ENCODE measurements at places on chromosomes 12 and 14.

DNA sequence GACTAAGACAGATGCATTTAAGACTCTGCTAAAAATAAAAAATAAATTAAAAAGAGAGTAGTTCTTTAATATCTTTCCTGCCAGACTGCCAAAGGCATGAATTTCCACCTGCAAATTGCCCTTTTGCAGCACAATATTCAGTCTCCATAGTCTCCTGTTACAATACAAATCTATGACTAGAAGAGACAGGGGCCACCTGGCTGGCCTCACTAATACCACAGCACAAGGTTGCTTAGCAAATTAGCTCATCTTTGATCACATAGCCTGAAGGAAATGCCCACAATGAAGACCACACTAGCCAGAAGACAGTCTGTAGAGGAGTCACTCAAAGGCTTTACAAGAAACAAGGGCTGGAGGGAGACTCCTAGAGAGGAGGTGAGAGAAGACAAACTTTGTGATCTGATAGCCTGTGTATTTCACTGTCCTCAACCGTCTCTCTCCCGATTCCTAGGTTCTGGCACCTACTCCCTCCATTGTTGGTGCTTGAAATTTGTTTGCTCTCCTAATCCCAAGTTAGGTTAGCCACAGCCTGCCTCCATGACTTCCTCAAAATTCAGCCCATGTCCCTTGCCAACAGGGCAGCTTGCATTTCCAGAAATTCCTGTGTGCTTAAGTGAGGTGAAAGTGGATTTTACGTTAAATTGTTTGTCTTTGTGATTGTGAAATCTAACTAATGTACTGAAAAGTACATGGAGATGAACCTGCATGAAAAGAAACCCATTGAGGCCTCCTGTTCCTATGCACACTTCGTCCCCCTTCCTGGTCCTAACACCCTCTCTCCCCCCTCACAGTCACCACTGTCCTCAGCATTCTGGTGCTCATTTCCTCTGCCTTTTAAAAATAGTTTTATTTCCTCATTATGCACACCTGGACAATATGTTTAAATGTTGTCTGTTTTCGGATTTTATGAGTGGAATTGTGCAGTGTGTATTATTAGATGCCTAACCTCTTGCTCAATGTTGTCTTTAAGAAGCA lies 88.7 kb upstream of the PLXNC1 start:
- DNase-seq: no peak

DNA sequence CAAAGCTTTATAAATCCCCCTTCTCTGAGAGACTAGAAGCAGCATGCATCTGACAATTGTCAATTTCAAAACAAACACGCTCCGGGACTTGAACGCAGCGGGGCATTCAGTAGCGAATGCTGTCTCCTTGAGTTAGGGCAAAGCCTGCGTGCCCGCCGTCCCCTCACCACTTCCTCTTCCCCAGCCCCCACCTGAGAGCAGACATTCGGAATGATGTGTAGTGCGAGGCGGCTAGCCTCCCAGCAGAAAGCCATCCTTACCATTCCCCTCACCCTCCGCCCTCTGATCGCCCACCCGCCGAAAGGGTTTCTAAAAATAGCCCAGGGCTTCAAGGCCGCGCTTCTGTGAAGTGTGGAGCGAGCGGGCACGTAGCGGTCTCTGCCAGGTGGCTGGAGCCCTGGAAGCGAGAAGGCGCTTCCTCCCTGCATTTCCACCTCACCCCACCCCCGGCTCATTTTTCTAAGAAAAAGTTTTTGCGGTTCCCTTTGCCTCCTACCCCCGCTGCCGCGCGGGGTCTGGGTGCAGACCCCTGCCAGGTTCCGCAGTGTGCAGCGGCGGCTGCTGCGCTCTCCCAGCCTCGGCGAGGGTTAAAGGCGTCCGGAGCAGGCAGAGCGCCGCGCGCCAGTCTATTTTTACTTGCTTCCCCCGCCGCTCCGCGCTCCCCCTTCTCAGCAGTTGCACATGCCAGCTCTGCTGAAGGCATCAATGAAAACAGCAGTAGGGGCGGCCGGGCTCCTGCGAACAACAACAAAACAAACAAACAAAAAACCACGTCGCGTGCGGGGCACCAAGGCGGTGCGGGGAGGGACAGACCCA lies 2.2 kb downstream of the PRMT8 start:
- DNase-seq: no peak

DNA sequence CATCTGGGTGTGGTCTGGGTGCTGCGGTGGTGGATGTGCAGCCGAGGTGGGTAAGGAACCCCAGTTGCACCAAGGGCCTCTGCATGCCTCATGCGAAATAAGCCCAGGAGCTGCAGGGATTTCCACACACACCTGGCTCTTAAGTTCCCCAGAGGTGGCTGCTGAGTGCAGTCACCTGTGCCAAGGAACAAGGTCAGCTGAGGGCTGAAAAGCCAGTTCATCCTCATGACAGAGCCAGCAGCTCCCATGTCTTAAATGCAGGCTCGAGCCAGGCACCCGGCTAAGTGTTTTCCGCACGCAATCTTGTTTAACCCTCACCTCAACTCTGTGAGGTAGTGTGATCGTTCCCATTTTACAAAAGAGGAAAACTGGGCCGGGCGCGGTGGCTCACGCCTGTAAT lies 9.7 kb downstream of the HVCN1 start:
- no peak for DNase-seq

GRCh38 chr14:96567289-96567899 lies 65.2 kb downstream of the PAPOLA start:
- DNase-seq: no peak

GRCh38 chr14:101733211-101733610 lies 28.3 kb upstream of the PPP2R5C start:
- no peak for DNase-seq

DNA sequence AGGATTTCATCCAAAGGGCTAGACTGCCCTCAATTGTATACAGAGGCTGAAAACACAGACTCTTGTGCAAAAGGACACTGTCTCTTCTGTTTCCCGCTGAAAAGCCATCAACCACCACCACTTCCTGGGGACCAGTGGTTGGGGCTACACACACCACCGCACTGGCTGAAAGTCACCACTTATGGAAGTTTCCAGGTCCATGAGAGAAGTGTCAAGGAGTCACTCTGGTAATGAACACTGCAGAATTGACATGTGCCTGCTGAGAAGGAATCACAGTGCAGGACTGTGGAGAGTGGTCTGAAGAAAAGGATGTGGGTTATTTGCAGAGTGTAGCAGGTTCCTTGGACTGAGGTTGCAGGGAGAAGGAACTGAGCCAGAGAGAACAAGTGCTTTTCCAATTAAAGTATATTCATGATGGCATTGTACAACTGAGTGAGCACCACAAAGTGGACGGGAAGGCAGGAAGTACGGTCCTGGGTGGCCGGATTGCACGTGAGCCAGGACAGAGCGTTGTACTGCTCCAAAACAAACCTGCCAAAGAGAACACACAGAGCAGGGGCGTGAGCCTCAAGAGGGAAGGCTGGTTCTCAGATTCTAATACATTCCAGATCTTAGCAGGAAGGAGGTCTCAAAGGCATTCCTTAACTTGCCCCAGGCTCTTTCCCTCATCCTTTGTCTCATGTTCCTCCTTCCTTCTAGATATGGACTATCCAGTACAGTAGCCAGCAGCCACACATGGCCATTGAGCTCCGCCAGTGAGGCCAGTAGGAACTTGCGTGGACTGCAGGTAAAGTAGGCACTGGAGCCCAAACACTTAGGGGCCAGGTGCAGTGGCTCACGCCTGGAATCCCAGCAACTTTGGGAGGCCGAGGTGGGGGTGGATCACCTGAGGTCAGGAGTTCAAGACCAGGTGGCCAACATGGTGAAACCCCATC lies 316.4 kb downstream of the MED13L start:
- no peak for DNase-seq

DNA sequence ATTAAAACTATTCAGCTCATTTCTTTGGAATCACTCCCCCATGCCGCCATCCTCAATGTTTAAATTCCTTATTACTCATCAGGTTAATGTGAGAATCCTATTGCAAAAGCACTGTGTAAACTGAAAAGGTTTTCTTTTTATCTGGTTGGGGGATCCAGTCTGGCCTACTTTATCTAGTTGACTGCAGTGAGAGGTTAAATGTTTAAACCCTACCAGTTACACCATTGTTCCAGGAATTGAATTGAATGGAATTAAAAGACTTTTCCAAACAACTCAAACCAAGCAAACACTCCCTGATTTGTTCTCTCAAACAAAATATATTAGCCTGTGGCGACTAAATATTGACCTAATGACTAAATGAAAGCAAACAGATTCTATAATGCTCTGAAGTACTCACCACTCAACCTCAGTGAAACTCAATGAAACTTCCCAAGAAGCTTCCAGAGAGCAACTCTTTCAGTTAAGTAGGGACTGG lies 100.5 kb downstream of the VEZT start:
- no peak for DNase-seq

- DNase-seq: no peak
These were observed 89.2 kb downstream of the BCL2L14 start for GRCh38 chr12:12159988-12160387.

GRCh38 chr12:25830456-25830855 lies 128.0 kb upstream of the RASSF8 start:
- no peak for DNase-seq

DNA sequence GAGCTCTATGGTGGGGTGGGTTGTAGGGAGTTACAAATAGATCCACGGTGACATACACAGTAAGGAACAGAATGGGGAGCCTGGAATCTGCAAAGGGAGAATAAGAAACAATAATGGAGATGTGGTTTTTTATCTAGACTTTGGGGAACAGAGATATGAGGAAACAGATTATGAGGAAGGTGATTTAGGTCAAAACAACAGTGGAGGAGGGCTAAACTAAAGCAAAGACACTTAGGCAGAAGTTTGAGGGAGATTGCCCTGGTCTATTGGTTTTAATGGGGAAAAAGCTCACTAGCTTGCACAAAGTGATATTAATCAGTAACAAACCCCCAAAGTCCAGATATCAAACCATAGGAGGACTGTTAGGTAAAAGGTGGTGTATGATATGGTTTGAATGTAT lies 144.5 kb upstream of the DYRK2 start:
- DNase-seq: no peak

- no peak for DNase-seq
These were observed 29.3 kb downstream of the HMGA2 start for GRCh38 chr12:65853489-65854157.

- DNase-seq: no peak
These were observed 225.7 kb downstream of the TMTC2 start for GRCh38 chr12:82912406-82912805.

DNA sequence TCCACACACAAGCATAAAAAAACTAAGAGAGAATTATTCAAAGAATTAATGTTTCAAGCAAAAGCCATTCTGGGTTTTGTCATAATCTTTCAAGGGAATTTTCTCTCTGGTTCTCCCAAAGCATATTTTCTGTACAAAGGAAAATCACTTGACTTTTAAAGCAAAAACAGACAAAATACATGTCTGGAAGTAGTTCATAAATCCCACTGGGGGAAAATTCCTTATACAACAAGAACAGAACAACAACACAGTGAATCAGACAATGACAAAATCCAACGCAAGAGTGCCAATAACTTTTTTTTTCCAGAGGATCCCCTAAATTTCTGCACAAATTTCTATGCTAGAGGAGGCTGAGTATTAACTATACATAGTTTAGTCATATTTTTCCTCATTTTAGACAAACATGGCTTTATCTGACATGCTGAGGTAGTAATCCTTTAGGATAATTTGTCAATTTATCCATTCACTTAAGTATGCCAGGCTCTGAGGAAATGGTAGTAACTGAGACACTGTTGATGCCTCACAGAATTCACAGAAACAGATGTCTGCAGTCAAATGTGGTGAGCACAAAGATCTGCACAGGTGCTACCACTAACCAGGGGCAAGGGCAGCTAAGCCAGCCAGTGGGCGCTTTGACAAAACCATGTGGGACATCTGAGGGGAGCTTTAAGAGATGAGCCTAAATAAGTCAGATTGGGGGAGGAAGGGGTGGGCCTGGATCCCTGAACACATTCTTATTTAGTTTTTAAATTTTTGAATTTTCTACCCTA lies 38.0 kb downstream of the GRIP1 start:
- DNase-seq: no peak

- no peak for DNase-seq
These were observed 5.6 kb downstream of the CNIH1 start for GRCh38 chr14:54435500-54435981.

- no peak for DNase-seq
These were observed 40.7 kb downstream of the CORO1C start for GRCh38 chr12:108690542-108691174.

- no peak for DNase-seq
These were observed 20.8 kb downstream of the DYRK2 start for GRCh38 chr12:67669217-67669933.

DNA sequence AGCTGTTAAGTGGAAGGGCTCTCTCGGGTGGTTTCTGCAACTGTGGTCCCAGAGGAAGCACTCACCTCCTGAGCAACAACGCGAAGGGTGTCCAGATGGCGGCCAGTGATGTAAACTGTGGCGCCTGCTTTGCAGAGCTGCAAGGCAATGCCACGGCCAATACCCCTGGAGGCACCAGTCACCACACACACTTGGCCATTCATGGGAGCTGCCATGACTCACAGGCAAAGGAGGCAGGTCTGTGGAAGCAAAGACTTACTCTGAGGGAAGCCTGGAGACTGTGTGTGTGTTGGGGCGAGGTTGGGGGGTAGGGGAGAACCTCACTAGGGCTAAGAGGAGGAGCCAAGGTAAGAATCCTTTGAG lies 707 bp downstream of the DHRS1 start:
- DNase-seq: no peak

DNA sequence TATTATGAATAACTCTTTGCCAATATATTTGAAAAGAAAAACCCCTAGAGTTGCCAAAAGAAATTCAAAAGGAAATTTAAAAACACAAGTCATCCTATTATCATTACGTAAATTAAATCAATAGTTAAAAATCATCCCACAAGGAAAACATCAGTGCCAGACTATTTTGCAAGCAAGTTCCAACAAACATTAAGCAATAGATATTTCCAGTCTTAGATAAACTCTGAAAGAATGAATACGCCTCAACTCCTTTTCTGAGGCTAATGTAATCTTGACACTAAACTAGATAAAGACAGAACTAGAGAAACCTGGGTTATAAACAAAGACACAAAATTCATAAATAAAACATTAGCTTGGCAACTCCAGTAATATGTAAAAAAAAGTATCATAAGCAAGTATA lies 245.9 kb downstream of the FOXN3 start:
- DNase-seq: no peak

DNA sequence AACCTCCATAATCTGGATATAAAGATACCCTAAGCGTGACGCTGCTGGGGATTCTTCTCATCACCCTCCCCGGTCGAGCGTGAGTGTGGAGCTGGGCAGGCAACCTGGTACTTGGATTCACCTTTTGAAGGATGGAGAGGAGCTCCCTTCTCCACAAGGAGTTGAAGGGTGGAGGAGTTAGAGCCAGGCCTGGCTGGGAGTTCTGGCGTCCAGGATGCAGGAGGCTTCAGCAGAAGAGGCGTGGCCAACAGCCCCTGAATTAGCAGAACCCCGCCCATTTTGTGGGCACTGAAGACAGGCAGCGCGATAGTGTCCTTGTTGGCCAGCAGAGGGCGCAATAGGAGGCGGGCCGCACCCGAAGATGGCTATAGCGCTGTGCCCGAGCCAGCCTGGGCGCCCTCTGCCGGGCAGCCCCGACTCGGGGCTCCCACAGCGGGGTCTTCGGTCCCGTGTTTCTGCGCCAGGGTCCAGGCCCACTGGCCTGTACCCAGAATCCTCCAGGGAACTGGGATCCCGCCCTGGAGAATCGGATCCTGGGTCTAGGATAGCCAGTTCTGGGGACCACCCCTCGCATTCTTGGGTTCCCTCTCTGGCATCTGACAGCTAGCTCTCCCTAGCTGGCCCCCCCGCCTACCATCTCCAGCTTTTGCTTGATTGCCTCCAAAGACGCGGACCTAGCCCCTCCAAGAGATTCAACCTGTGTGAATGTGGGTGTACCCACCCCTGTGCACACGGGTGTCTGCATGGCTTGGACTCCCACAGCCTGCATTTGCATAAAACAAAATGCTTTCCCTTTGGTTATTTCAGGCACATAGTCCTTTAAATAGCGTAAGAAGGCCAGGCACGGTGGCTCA lies 26.0 kb upstream of the SMUG1 start:
- DNase-seq: peak; percentile 83
